ENCODE measurements at places on chromosomes 5 and 9. TPM values are rescaled to one million over a fixed set of nuclear protein-coding genes. Genes with fewer than 3 reads are reported as not detected.

The SLC34A3 gene
- not detected for total RNA-seq

The SPINK6 gene
- not detected for total RNA-seq

The SLC36A2 gene
- not detected for total RNA-seq

The MAP3K1 gene
- total RNA-seq, result 5.2 TPM

The SLCO6A1 gene
- total RNA-seq, result not detected

The LVRN gene
- total RNA-seq, result 0.59 TPM

The DOCK2 gene
- total RNA-seq, result 5.4 TPM

The PCDHGB6 gene
- 2.8 TPM for total RNA-seq

The BARX1 gene
- total RNA-seq, result not detected

The CFAP157 gene
- total RNA-seq, result not detected

The GGTA1 gene
- total RNA-seq, result not detected

The IFNA21 gene
- not detected for total RNA-seq

The ESM1 gene
- 106 TPM for total RNA-seq

The TMEM252 gene
- not detected for total RNA-seq

The SAPCD2 gene
- total RNA-seq, result 5.7 TPM

The NEURL1B gene
- total RNA-seq, result 4.4 TPM

The NUTM2G gene
- total RNA-seq, result not detected

The FOXI1 gene
- total RNA-seq, result not detected

The LIFR gene
- total RNA-seq, result 79.9 TPM

The ANKRD31 gene
- total RNA-seq, result 0.14 TPM

The EGR1 gene
- total RNA-seq, result 2.1 TPM

The HTR4 gene
- not detected for total RNA-seq

The AGXT2 gene
- not detected for total RNA-seq

The MYMK gene
- total RNA-seq, result not detected

The GOLGA1 gene
- total RNA-seq, result 13.4 TPM

The EIF4EBP3 gene
- 0.28 TPM for total RNA-seq

The BAAT gene
- 0.23 TPM for total RNA-seq

The CCL21 gene
- total RNA-seq, result not detected

The NRG2 gene
- total RNA-seq, result under 0.01 TPM

The KCNMB1 gene
- total RNA-seq, result 0.05 TPM

The FAM219A gene
- 20.6 TPM for total RNA-seq

The MOCS2 gene
- total RNA-seq, result 44.2 TPM

The PGGT1B gene
- total RNA-seq, result 22.1 TPM

The LCNL1 gene
- total RNA-seq, result 0.88 TPM

The APC gene
- 61.5 TPM for total RNA-seq

The PSD2 gene
- under 0.01 TPM for total RNA-seq

The C9orf50 gene
- total RNA-seq, result not detected

The POU5F2 gene
- 1.2 TPM for total RNA-seq

Measured in smooth muscle cell of the umbilical artery (primary cell).